ENCODE measurements at places on chromosomes 16 and 17. TPM values are rescaled to one million over a fixed set of nuclear protein-coding genes. Genes with fewer than 3 reads are reported as not detected.

- DNase-seq = no peak
Observed at GRCh38 chr16:378821-379182, 3.0 kb downstream of the PGAP6 start.

DNA sequence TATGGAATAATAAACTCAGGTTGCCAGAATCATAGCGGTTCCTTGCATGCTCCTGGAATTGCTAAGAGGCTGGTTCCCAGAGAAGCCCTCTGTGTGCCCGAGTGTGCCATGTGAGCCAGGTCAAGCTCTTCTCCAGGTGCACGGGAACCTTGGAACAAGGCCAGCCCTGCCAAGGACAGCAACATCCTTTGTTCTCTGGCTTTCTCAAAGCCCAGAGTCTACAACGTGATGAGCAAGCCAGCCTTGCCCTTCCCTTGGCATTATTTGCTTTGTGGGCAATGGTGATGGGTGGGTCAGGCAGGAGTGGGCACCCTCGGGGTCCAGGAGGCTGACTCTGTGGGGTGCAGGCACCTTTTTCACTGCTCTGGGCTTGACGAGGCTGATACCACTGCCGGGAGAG, 14.2 kb upstream of the SEC14L1 start:
- DNase-seq = no peak

GRCh38 chr16:26601335-26601734, 465.4 kb upstream of the C16orf82 start:
- no peak for DNase-seq

GRCh38 chr17:66466106-66466820, 163.8 kb downstream of the PRKCA start:
- DNase-seq = no peak

DNA sequence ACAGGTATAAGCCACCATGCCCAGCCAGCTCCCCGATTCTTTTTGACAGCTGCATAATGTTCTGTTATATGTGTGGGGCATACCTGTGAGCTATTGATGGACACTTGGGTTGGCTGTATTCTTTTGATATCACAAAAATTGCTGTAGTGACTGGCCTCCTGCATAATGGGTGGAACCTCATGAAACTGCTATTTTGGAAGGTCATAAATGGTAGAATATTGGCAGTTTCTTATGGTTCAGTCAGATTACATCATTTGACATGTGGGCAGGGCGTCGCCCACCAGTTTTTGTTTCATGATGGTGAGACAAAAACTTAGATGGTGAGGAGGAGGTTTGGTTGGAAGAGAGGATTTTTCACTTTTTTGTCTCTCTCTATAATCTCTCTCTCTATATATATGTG, 26.7 kb upstream of the POLR3E start:
- DNase-seq = no peak

- no peak for DNase-seq
Observed at GRCh38 chr17:20927308-20927977, 115.4 kb downstream of the USP22 start.

DNA sequence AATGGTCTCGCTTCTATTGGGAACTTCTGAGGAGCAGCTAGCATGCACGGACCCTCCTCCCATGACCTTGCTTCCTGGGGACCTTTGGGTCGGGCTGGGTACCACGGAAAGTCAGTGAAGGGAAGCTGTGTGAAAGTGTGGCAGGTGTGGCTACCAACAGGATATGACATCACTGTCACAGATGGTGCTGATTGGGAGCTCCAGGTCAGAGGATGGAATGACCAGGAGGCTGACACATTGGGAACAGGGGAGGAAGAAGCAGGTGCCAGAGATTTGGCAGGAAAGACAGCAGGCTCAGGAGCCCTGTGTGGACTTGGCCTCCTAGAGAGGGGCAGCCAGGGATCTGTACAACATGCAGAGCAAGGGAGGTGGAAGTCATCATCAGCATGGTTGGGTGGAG, 34.0 kb downstream of the CPNE2 start:
- DNase-seq = no peak

GRCh38 chr16:50144211-50144610, 8.9 kb upstream of the TENT4B start:
- DNase-seq = no peak

- no peak for DNase-seq
Observed at GRCh38 chr17:7717756-7718350, 309 bp downstream of the DNAH2 start.

DNA sequence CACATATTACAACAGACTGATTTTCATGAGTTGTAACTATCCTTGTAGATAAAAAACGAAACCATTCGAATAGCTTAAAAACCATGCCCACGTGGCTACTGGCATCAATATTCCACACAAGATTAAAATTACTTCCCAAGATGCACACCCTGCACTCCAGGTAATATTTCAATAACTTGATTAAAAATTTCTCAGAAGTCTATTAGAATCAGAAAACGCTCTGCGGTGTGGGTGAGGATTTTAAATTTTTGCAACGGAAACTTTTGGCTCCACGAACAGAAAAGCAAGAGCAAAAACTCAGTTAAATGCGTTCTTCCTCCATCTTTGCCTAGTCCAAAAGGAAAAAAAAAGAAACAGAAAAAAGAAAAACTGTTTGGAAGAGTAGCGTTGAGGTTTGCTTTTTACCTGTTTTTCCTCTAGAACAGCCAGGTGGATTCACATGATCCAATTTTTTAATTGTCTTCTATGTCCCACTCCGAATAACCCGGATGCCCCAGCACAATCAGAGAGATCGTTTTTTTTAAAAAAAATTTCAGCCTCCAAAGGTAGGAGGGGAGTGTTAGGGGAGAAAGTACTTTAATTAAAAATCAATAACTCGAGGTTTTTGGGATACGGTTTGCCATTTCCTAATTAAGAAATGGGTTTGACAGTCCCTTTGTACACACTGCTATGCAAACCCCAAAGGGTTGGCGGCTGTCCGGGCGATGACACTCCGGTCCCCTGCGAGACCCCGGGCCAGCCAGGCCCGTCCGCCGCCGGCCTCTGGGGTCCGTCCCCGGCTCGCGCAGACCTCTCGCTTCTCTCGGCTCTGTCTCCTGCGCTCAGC, 708 bp upstream of the NFAT5 start:
- no peak for DNase-seq

DNA sequence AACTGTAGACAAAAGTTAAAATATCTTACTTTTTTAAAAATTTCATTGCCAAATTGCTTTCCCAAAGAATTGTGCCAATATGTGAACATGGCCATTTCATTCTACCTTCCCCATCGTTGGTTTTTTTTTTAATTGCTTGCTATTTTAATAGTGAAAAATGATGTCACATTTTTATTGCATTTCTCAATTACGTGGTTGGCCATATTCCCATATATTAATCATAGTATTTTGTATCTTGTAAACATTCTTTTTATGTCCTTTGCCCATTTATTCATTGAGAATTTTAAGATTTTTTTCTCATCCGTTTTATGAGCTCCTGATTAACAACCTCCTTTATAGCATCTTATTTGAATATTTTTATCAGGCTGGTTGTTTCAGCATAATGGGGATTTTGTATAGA, 7.2 kb downstream of the OMG start:
- DNase-seq = no peak

DNA sequence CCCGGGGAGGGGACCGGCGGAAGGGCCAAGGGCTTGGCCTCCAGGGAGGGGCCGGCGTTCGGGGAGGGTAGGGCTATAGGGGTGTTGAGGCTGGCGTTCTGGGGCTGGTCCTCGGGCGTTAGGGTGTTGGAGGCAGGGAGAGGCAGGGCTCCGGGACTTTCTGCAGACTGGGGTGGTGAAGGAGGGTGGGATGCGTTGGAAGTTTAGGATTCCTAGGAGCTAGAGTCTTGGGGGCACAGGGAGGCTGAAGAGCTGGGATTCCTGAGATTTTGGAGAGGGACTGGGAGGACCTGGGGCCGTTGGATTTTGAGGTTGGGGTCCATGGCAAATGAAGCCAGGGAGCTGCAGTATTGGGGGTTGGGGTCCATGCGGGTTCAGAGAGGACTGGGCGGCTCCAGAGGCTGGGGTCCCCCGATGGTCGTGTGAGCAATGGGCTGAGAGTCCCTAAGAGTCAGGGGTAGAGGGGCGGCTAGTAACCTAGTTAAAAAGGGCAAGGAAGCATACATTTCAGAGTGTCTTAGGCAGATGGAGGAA, 740 bp downstream of the NFATC2IP start:
- peak; percentile 63 for DNase-seq

DNA sequence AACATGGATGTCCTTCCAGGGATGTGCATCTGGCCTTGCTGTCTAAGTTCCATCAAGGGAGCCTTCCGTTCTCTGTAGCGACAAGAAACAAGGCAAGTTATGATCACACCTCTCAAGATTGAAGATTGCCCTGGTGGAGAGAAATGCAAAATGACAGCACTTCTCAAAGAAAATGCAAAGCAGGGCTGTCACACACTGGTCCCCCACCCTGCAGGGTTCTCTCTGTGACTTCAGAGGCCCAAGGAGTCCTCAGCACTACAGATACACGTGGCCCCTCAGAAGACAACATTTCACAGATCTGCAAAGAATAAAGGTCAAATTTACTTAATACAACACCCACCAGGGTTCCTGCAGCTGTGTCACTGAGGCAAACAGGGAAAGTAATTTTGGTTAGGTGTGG, 60.7 kb upstream of the TEX2 start:
- no peak for DNase-seq

GRCh38 chr17:58666858-58667267, 25.0 kb downstream of the TEX14 start:
- DNase-seq = no peak

DNA sequence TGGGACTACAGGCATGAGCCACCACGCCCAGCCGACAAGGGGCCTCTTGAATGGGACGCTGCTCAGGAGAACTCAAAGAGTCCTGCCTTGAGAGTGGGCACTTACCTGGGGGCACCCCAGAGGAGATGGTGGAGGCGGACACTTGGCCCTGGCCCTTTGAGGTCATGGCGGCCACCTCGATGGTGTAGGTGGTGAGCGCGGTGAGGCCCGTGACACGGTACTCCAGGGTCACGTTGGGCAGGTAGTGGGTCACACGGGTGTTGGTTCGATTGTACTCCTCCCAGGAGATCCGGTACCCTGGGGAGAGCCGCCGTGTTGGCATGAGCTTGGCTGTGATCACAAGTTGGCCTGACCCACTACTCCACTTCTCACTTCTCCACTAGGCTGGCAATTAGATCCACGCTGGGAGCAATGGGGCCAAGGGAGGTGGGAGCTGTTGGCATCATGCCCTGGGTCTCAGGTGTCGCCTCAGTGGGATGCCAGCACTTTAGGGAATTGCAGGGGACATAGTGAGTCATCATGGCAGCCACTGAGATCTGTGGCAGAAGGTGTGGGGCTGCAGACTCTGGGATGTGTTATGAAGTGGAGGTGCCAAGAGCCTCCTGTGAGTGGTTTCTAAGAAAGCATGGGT, 89.2 kb upstream of the CDC42EP4 start:
- DNase-seq = no peak

- DNase-seq = no peak
Observed at GRCh38 chr17:33602981-33603380, 309.9 kb upstream of the ASIC2 start.

GRCh38 chr17:73393381-73393780, 81.6 kb upstream of the CDC42EP4 start:
- DNase-seq = no peak

DNA sequence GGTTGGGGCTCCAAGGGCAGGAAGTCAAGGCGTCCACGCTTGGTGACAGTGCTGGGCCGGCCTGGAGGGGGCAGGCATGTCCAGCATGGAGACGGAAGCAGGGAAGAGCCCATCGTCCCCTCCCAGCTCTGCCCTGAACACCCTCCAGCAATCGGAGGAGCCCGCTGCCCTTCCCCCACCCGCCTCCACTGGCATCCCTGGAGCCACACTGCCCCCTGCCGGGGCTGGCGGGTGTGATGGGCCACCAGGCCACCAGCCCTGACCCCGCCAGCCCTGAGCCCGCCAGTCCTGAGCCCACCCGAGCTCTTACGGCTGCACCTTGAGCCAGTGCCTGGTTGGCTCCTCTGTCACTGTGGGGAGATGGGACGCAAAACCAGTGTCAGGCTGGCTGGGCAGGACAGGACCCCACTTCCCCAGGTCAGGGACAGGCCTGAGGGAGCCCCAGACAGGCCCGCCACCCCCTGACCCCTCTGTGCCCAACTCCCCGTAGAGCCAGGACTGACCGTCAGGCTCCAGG, 4.1 kb upstream of the CDH15 start:
- peak; percentile 84 for DNase-seq

DNA sequence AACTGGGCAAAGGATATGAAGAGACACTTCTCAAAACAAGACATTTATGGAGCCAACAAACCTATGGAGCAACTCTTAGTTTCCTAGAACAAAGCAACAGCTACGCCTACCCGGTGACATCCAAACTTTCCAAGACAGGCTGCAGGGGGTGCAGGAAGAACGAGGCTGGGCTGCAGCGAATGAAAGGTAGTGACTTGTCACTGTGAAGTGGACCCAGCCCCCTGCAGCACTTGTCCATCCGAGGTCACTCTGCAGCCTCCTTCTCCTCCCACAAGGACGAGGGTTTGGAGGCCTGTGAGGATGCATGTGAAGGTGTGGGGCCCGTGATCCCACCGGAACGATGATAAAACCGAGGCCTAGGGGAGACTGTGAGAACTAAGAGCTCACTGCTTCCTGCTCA, 192.6 kb upstream of the RPL38 start:
- DNase-seq = no peak

DNA sequence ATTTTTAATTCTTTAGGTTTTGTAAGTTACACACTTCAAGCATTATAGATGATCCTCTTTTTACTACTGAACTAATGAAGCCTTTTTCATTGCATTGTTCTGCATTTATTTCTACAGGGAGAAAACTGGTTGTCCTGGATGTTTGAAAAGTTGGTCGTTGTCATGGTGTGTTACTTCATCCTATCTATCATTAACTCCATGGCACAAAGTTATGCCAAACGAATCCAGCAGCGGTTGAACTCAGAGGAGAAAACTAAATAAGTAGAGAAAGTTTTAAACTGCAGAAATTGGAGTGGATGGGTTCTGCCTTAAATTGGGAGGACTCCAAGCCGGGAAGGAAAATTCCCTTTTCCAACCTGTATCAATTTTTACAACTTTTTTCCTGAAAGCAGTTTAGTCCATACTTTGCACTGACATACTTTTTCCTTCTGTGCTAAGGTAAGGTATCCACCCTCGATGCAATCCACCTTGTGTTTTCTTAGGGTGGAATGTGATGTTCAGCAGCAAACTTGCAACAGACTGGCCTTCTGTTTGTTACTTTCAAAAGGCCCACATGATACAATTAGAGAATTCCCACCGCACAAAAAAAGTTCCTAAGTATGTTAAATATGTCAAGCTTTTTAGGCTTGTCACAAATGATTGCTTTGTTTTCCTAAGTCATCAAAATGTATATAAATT, 53.0 kb downstream of the TUBD1 start:
- DNase-seq = no peak

- DNase-seq = no peak
Observed at GRCh38 chr16:13909872-13910303, 10.1 kb upstream of the ERCC4 start.

GRCh38 chr16:79411357-79411756, 189.2 kb downstream of the MAF start:
- no peak for DNase-seq

GRCh38 chr16:29824589-29825144, 4.4 kb downstream of the MVP start:
- DNase-seq = no peak

The TSR3 gene
- total RNA-seq = 42.7 TPM

The HEATR9 gene
- total RNA-seq = not detected

The TPSD1 gene
- total RNA-seq = not detected

The PLXDC1 gene
- 17.0 TPM for total RNA-seq

The IGSF6 gene
- not detected for total RNA-seq
